Posterior vena cava (tissue), 2 donors: ENCODE measurements at places on chromosomes 7 and 10. TPM values are rescaled to one million over a fixed set of nuclear protein-coding genes. Genes with fewer than 3 reads are reported as not detected.

FOXP2 gene
- 9.9 TPM for total RNA-seq

PNLIPRP3 gene
- not detected for total RNA-seq

RELN gene
- total RNA-seq = 6.2 TPM

WDFY4 gene
- 6.8 TPM for total RNA-seq

ZCCHC24 gene
- total RNA-seq = 125 TPM

CCDC3 gene
- 108 TPM for total RNA-seq

SLC26A3 gene
- not detected for total RNA-seq
